ENCODE measurements at places on chromosomes 2 and 18.

DNA sequence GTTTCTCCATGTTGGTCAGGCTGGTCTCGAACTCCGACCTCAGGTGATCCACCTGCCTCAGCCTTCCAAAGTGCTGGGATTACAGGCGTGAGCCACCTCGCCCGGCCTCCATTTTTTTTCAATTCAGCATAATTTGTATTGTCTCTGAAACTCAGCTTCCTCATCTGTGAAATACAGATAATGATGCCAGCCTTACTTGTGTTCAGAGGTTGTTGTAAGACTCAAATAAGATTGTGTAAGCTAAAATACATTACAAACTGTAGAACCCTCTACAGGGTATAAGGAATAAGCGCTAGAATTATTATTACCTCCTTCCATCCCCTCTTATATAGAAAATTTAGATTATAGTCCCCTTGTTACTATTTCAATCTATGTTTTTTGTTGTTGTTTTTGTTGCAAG is 24.8 kb upstream of the STARD7 start:
- no peak for DNase-seq

DNA sequence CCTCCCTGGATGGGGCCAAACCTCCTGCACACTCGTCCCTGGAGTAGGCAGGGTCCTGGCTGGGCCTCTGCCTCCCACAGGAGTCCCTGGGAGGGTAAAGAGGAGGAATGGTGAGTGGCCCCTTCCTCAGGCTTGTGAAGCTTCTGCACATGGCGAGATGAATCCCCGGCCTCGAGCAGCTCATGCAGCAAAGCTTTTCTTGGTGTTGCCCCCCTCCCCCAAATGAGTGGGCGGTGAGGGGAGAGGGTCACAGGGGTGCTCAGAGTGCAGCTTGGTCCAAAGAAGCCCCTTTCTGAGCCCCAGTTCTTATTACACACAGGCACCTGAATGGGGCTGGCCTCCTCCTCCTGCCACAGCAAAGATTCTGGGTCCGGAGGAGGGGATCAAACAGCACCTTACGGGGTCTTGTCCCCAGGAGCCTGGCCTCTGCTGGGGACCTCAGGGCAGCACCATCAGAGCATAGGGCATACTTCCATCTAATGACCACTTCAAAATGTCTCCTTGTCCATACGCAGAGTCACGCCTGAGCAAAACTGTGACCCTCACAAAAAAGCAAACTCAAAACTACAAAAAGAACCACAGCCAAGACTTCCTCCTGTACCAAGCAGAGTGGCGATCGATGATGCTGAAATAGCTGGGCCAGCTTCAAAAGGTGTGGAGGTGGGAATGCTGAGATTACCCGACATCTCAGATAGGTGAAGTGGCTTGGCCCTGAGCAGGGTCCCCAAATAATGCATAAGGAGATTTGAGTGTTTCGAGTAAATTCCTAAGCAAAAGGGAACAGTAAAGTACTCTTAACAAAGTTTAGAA is 148.4 kb upstream of the TWIST2 start:
- no peak for DNase-seq

- DNase-seq, result no peak
Observed at GRCh38 chr2:183224948-183225347, 100.7 kb downstream of the NUP35 start.

GRCh38 chr18:30451981-30452380 is 590.6 kb downstream of the DSC3 start:
- no peak for DNase-seq

DNA sequence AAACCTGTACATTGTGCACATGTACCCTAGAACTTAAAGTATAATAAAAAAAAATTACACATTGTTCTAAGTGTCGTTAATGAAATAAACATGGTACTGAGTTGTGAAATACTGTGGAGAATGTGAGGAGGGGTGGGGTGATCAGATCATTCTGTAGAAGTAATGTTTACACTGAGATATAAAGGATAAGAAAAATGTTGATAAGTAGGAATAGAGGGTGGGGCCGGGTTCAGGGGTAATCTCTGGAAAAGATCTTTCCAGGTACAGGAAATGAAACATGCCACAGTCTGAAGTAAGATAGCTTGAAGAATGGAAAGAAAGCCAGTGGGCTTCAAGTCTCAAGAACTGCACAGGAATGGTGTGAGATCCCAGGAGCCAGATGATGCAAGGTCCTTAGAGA is 1482.4 kb downstream of the LRP1B start:
- no peak for DNase-seq

- DNase-seq, result no peak
Observed at GRCh38 chr2:231212329-231212845, 14.0 kb downstream of the ARMC9 start.

GRCh38 chr2:47501374-47502200 is 98.6 kb downstream of the MSH2 start:
- no peak for DNase-seq

DNA sequence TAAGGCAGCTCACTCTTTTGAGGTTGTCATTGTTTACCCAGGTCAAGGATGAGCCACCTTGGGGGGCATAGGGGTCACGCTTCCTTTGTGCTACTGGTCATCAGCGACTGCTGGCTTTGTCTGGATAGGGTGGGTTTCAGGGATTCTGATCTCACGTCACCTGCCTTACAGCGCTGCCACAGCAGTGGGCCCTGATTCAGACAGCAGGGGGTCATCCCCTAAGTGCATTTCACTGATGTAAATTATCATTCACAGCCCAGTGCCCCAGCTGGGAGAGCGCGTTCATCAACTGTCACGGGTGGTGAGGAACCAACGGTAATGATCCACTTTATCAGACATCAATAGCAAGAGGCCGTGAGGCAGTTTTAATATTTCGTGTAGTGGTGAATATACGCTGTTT is 291.2 kb downstream of the NEDD4L start:
- no peak for DNase-seq

DNA sequence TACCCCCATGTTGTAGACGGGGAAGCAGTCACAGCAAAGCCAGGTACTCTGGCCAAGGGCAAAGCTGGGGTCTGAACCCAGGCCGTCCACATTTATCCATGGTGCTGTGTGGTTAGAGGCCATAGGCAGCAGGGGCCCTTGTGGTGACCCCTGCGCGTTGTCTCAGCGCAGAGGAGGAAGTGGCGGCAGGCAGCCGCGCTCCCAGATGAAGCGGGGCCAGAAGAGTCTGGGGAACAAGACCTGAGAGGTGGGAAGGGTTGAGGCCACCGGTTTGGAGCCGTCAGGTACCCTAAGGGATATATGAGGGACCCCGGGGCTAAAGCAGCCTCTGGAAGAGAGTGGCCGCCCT is 770 bp downstream of the ZNF396 start:
- DNase-seq, result no peak

DNA sequence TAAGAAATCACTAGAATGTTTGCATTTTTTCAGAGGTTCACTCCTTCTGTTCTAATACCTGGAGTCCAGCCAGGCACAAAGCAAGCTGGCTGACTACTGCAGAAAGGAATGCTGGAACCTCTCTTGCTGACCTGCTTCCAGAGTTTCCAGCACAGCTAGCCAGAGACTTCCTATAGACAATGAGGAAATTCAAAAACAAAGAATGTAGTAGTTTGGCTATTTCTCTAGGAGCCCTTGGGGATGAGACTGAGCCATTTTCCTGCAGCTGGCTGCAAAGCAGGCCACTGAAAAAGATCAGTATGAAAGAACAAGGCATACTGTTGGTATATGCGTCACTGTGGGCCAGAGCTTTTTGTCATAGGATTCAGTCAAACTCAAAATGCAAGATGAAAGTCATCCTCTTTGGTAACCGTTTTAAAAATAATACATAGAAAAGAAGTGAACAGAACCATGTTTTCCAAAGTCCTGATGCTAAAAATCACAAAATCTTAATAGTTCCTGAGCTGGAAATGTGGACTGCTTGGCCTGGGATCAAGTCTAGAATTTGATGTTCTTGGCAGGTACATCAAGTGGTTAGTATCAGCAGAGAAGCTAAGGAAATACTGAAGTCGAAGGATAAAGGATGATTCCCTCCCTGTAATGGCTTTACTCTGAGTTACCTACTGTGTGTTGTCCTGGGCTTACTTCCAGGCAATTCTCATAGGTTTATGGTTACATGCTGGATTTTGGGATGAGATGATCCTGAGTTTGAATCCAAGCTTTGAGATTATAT is 9.0 kb upstream of the DSEL start:
- DNase-seq, result peak; percentile 38

- DNase-seq, result no peak
Observed at GRCh38 chr2:172409042-172409441, 18.3 kb upstream of the ITGA6 start.

GRCh38 chr18:8942909-8943545 is 159.5 kb upstream of the NDUFV2 start:
- DNase-seq, result no peak

All from right renal pelvis (tissue), 4 donors.